ENCODE measurements at places on chromosomes 7 and 10.

DNA sequence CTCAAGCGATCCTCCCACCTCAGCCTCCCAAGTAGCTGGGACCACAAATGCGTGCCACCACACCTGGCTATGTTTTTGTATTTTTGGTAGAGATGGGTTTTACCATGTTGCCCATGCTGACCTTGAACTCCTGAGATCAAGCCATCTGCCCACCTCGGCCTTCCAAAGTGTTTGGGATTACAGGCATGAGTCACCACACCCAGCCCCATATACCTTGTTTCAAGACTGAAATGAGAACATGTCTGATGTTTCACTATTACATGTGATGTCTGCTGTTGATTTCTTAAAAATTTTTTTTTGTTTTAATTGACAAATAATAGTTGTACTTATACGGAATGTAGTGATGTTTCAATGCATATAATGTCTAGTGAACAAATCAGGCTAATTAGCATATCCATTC, 14.5 kb downstream of the KLHL7 start:
- DNase-seq = no peak

GRCh38 chr10:71716426-71716825, 3.2 kb downstream of the C10orf105 start:
- DNase-seq = no peak

GRCh38 chr10:484925-485661, 204.4 kb downstream of the DIP2C start:
- no peak for DNase-seq

GRCh38 chr10:116115036-116115641, 157.9 kb downstream of the GFRA1 start:
- DNase-seq = no peak

DNA sequence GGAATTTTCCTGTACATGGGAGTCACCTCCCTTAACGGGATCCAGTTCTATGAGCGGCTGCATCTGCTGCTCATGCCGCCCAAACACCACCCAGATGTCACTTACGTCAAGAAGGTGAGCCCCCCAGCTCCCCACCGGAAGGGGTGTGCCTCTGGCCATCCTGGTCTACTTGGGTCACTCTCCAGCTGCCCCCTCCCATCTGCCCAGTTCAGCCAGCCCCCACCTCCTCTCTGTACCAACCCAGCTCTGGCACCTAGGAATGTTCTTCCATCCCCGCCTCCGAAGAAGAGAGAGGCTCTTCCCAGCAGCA, 5.0 kb downstream of the FASTK start:
- no peak for DNase-seq

GRCh38 chr10:47020471-47020870, 109.2 kb downstream of the PTPN20 start:
- DNase-seq = no peak

DNA sequence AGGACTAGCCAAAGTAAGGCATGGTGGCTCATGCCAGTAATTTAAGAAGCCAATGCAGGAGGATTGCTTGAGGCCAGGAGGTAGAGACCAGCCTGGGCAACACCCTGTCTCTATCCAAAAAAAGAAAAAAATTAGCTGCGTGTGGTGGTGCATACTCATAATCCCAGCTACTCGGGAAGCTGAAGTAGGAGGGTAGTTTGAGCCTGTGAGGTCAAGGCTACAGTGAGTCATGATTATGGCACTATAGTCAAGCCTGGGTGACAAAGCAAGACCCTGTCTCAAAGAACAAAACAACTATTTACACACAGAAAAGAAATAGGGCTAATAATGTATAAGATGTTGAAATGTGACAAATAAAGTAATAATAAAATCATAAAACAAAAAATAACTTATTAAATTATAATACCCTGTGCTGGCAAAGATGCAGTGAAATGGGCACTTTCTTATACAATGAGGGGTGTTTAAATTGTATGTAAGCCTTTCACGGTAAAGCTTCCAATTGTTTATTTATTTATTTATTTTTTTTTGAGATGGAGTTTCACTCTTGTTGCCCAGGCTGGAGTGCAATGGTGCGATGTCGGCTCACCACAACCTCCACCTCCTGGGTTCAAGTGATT, 175.2 kb downstream of the TPST1 start:
- no peak for DNase-seq

DNA sequence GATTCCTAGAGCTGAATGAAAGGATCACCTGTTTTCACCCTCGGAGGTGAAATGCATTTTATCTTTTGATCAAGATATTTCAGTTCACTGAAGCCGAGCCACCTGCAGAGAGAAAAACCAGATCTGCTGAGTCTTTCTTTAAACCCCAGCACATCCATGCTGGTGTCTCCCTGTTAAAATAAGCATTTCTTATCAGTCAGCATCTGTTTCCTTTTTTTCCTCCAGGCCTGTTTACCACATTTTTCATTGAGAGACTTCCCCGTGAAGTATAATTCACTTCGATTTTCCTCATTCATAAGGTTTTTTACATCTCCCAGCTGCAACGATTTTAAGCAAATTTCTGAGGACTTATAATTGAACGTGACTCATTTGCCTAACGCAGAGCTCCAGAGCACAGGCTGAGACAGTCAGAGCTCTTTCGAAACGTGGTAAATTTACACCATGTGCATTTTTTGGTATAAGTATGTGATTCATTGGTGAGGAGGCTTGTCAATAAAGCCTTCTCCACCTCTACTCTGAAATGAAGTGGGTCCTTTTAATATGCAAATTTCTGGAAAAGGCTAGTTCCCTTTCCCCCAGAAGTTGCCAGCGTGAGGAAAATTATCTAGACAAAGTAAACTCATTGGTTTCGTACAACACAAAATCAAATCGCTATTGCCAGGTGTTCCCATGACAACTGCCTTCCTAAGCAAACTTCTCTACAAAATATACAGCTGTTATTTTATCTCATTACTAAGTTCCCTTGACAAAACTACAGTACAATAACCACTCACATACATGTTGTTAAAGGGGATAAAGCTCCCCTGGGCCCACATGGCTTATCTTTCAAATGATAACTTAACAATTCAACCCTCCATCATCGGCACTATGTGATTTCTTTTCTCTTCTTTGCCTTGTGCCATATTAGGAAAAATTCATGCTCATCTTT, 374.8 kb upstream of the AKR1E2 start:
- DNase-seq = no peak

DNA sequence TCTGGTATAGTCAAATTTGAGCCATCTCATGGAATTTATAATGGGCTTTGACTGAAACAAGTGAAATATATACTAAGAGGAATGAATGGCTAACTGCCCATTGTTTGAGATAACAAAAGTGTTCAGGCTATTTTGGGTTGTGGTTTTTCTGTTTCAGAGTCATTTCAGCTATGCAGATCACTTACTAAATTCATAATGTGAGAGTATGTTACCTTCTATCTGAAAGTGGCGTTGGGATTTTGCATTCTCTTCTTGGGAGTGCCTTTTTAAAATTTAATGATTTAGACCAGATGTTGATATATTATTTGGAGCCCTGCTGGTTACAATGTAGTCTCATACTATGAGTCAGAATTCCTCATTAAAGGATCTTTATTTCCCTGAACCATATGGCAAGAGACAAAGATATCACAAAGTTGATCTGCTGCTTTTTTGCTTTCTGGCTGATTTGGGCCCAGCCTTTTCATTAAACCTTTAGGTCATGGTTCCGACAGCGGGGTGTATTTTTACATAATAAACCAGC, 10.4 kb downstream of the VCL start:
- DNase-seq = no peak

DNA sequence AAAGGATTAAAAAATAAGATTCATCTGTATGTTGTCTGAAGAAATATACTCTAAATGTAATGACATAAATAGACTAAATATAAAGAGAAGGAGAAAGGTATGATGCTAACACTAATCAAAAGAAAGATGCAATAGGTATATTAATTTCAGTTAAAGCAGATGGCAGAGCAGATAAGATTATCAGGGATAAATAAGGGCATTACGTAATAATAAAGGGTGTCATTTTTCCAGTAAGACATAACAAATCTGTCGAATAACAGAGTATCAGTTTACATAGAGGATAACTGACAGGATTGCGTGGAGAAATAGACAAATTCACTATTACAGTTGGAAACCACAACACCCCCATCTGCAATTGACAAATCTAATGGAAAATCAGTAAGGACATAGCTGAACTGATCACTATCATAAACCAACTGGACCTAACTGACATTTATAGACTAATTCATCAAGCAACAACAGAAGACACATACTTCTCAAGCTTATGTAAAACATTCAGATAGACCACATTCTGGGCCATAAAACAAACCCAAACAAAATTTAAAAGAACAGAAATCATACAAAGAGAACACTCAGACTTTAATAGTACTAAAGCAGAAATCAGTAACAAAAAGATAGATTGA, 384.1 kb upstream of the COBL start:
- no peak for DNase-seq

DNA sequence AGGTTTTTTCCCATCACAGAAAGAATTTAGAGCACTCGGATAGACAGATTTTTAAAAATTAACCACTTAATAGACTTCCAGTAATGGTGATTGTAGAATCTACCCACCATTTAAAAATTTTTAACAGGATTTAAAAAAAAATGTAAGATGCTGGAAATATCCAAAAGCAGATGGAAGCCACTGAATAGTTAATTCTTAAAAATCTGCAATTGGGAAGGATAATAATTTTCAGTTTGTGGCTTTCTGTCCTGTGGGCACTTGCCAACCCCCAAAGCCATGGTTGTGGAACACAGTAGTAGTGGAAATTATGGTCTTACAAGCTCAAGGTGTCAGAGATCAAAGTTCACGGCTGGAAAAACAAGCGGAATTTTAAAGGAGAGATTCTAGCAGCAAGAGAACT, 101.0 kb upstream of the SP4 start:
- no peak for DNase-seq

DNA sequence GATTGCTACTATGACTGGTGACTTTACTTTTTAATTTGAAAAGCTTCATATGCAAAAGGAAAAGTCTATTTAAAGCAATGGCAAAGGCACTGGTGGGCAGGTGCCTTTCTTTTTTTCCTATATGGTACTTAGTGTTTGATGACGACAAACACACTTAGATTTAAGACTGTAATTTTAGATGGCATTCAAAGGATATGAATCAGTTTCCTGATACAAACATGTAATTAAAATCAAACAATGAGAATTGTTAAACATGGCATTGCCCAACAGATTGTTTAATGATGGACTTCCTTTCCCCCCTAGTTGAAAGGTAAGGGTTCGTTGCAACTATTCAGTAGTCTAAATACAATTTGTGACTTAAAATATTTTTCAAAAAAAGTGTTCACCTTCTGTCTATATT, 106.5 kb upstream of the SEMA3C start:
- no peak for DNase-seq

- no peak for DNase-seq
Measured at GRCh38 chr10:80580638-80581468, 43.2 kb downstream of the SH2D4B start.

DNA sequence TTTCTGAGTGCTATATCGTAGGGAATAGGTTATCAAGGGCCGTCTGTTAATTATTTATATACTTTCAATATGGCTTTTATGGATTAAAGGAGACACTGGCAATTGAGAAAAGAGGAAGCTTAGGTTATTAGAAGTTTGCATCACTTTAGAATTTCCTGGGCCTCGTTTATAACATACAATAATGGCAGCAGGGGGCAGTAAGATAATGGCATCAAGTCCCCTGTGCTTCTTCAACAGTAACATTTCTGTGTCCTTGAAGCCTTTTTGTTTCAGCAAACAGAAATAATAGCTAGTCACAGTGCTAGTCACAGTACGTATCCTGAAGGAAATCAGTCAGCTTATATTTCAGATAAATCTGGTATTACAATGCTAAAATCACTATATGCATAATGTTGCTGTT, 41.9 kb downstream of the SPAM1 start:
- no peak for DNase-seq

GRCh38 chr10:14556285-14556956, 218.3 kb downstream of the FAM107B start:
- DNase-seq = no peak

GRCh38 chr7:55251313-55251712, 113.8 kb upstream of the LANCL2 start:
- DNase-seq = no peak

GRCh38 chr7:147607157-147607800, 983.3 kb upstream of the C7orf33 start:
- no peak for DNase-seq

- no peak for DNase-seq
Measured at GRCh38 chr10:27865221-27865635, 119.6 kb upstream of the MKX start.

DNA sequence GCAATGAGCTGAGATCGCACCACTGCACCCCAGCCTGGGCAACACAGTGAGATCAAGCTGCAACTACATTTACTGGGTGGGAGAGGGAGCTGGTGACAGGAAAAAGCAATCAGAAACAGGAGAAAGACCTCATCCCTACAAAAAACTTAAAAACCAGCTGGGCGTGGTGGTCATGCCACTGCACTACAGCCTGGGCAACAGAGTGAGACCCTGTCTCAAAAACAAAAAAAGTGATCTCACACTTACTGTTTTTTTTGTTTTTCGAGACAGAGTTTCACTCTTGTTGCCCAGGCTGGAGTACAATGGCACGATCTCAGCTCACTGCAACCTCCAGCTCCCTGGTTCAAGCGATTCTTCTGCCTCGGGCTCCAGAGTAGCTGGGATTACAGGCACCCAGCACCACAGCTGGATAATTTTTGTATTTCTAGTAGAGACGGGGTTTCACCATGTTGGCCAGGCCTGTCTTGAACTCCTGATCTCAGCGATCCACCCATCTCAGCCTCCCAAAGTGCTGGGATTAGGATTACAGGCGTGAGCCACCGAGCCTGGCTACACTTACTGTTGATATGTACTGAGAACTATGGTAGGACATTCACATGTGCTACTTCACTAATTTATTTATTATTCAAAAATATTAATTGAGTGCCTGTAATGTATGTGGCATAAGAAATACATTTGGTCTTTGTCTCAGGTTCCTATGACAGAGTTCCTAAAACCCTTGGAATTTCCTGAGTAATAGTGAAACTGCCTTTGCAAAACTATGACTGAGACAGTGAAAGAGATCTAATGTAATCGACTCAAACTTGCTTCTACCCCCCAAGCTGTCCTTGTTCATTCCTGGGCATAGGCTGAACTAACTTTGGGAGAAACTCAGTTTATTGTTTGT, 27.7 kb upstream of the NRBF2 start:
- DNase-seq = no peak

DNA sequence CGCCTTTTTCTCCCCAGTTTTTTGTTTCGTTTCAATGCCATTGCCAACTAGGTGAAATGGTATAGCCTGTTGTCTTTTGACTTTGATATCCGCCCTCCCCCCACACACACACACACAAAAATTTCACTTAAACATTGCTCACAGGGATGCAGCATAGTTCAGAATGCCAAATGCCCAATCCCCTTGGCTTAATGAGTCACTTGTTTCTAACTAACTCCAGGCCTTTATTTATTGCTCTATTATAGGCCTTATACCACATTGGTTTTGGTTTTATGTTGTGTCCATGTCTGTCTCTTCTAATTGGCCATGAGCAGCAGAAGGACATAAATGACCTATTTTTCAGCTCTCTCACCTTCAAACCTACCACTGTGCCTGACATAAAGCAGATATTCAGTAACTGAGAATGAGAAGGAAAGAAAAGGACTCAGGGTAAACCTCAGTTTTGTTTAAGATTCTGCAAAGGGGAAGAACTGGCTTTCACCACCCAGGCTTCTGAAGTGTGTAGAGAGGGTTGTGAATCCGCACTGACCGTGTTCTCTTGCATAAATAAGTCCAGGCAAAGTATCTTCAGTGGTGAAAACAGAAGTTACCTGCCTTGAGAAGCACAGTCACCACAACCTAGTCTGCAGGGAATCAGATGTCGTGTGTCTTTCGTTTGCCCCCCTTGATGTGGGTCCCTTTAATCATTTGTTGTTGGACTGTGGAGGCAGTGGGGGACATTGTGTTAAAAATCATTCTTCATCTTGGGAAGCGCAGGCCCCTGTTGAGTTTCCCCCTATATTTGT, 139.8 kb downstream of the CELF2 start:
- no peak for DNase-seq

GRCh38 chr7:44398511-44398911, 73.1 kb upstream of the CAMK2B start:
- DNase-seq = no peak
